ENCODE measurements at places on chromosomes 3 and 15.

GRCh38 chr3:188497021-188497420, 343.1 kb downstream of the LPP start:
- no peak for DNase-seq

DNA sequence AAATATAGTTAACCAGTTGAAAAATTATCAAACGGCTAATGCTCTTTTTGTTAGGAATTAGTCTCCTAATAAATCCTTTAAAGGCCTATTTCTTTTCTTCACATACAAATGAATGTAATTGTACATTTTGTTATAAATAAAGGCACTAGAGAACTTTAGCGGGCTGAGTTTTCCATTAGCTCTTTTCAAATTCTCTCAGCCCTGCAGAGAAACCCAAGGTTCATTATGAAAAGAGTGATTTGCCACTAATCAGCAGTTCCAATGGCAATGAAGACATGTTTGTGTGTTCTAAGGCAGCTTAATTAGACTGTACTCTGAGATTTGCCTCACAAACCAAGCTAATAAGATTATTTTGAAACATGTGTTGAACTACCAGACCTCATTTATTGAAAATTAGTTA, 64.6 kb upstream of the P2RY1 start:
- DNase-seq: no peak

DNA sequence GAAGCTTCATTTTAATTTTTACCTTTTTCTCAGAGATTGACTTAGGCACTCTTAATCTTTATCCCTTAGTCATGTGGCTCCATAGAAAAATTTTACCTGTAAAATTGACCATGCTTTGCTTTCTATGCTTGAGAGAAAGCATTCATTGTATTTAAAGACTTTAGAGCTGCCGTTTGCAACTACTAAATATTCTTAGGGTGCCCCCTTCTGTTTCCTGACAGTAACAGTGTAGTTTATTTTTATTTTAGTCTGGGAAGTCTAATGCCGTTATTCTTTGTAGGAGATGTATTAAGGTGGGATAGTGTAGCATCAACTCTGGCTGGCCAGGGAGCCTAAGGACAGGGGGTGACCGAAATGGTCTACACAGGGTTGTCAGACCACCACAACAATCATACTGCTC, 84.5 kb upstream of the SYNPR start:
- no peak for DNase-seq

- DNase-seq: no peak
Observed at GRCh38 chr3:33312361-33312760, 35.1 kb downstream of the FBXL2 start.

DNA sequence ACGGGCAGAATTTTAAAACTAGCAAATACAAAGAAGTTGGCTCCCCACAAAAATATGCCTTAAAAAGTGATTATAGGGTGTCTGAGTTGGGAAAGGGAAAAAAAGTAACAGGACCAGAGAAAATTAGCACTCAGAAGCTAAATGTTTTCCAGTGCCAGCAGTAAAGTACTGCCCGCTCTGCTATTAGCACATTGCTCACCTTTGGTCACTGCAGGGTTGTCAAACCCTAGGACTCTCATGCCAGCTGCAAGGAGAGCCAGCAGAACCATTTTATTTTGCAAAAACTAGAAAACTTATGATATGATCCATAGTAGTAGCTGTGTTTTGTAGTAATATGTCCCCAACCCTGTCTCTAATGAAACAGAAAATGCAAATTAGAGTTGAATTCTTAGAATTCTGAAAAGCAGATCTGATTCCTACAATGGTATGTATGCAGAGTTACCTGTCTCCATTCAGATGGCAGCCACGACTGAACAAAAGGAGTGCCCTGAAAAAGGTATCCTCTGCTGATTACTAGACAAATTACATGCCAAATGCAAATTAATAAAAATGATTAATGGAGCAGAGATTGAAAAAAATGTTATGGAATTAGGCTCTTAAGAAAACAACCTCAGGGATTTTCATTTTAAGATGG, 150.3 kb downstream of the SNRK start:
- DNase-seq: no peak
